ENCODE measurements at places on chromosomes 5 and 9.

DNA sequence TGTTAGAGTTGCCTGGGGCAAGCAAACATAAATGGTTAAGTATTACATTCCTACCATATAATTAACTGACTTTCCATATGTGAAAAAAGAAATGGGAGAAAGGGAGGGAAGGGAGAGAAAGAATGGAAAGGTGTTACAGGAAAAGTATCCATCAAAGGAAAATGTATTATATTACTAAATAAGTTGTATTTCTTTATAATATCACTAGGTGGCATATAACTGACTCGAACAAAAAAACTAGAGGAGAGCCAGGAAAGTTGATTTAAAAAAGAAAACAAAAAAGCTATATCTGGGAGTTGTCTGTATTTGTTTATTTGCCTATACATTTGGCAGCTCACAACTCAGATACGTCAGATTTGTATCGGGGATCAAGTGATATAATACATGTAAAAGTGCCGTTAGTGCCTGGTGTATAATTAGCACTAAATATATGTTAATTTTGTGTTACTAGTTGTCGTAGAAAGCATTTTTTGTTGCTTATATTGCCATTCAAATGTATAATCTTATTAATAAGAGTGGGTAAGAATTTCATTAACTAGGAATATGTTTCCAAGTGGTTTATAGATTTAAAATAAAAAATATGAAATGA, 59.6 kb upstream of the ADAMTS19 start:
- DNase-seq, result no peak

- no peak for DNase-seq
These were observed 11.9 kb downstream of the UNC5A start for GRCh38 chr5:176822041-176822792.

- no peak for DNase-seq
These were observed 25.4 kb downstream of the SREK1 start for GRCh38 chr5:66169534-66169933.

DNA sequence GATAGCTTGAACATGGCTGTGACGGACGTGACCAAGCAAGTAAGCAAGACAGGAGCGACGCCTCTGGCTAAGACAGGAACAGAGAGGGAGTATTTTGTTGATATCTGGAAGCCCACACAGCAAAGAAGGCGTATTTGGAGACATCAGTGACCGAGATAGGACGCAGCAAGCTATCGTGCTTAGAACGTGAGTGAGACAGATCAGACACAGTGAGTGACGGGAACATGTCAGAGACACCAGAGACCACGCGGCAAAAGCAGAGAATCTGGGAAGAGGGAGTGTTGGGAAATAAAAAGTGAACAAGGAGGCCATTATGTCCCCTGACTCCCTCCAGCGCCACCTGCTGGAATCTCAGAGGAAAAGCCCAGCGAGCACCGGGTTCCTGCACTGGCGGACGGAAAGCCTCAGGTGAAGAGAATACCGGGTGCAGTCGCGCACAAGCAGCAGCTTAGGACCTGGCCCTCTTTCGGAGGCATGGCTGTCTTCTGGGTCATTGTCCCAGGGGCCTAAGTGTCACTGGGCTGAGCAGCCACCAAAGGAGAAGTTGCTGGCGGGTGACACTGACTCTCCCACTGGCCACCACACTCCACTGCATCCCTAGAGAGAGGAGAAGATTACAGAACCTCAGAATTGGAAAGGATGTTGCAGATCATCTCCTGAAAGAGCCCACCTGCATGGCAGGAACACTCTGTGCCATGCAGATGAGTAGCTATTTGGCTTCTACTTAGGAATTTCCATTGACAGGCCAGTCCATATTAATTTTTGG, 99.1 kb downstream of the FBXO38 start:
- DNase-seq, result peak; percentile 36

DNA sequence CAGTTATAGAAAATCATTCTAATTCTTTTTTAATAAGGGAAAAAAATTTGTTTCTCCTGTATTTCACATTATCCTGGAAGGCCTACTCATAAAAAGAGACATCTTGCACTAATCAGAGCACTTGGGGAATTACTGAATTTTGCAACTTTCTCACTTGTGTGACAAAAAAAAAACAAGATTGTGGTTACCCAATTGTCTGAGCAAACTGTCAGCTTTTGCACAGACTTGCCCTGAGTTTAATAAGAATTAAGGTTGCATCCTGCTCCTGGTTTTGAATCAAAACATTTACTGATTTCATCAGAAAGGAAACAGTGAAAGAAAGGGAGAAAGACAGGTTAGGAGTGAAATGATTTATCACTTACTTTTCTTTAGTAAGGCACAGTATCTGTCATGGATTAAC, 10.6 kb upstream of the SH3RF2 start:
- no peak for DNase-seq

- DNase-seq, result peak; percentile 90
These were observed 5.2 kb upstream of the IRF1 start for GRCh38 chr5:132495667-132496190.

DNA sequence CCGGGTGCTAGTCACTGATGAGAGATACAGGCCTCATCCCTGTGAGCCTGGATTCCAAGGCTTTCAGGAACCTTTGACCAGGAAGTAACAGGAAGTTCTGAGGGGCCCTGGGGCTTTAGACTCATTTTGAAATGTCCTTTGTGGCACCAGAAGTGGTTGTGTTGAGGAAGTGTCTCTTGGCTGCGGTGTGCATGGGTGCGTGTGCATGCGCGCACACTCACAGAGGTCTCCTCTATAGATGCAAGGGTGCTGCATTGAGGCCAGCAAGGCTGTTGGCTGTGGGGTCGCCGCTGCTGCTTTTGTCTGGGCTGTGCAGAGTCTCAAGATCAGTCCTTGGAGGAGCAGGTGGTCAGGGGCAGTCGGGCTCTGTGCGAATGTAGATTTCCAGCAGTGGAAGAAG, 7.6 kb downstream of the RAB24 start:
- DNase-seq, result no peak

DNA sequence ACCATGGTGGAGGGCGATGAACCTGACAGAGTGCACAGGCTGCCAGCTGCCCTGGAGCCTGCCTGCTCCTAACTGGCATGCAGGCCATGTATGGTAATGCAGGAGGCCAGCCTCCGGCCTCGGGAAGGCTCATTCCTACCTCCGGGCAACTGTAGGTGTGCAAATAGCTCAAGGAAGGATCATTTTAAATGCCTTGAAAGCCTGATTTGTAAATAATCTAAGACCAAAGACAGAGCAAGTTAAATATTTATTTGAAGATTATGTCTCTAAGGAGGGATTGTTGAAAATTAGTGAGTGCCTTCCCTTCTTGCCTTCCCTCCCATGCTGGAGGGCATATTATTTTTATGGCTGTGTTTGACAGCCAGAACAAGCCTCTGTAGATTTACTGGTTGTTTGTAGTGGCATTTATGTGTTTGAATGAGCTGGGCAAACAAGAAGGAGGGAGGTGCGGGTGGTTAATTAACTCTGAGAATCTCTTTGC, 285.7 kb upstream of the TUT7 start:
- DNase-seq, result no peak

GRCh38 chr5:38878391-38879077, 32.7 kb downstream of the OSMR start:
- no peak for DNase-seq

GRCh38 chr5:138330813-138331448, 673 bp downstream of the CDC25C start:
- no peak for DNase-seq

- no peak for DNase-seq
These were observed 729 bp upstream of the TMEM38B start for GRCh38 chr9:105693435-105694189.

GRCh38 chr5:175374166-175374875, 69.7 kb downstream of the DRD1 start:
- DNase-seq, result no peak

DNA sequence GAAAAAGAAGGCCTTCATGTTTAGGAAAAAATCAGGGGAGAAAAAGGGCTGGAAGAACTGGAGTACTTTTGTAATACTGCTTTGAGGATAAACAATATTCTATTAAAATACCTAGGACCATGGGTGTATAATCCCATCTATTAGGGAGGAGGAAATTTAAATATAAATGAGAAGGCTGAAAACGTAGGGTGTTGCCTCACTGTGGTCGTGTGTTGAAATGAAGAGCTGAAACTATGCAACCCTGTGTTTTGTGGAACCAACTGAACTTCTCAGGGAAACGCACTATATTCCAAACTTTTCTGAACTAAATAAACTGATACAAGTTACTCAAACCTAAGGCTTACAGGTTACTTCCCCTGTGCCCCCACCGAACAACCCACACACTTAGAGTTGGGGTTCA, 4.5 kb upstream of the CNTLN start:
- DNase-seq, result no peak

DNA sequence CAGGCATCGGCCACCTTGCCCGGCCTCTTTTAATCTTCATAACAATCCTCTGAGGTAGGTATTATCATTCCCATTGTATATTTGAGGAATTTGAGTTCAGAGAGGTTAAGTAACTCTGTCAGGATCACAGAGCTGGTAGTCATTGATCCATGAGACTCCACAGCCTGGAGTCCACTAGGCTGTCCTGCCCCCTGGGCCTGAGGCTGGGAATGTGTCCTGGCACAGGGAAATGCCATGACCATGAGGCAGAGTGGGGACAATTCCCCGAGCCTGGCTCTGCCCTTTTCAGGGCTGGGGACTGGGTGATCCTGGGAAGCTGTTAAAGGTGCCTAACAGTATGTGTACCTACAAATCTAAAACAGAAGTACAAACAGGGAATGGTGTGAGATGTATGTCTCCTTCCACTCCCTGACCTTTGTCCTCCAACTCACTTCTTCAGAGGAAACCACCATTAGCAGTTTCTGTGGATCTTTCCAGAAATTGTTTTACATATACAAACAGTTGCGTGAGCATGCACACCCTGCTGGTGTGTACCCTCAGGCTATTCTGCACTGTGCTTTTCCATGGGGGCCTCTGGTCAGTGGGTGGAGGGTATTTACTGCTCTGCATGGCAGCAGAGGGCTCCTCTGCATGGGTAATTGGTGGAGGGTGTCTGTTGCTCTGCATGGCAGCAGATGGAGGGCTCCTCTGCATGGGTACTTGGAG, 53.8 kb downstream of the NDST1 start:
- DNase-seq, result no peak

- DNase-seq, result no peak
These were observed 75.2 kb upstream of the SSBP2 start for GRCh38 chr5:81826128-81826527.

DNA sequence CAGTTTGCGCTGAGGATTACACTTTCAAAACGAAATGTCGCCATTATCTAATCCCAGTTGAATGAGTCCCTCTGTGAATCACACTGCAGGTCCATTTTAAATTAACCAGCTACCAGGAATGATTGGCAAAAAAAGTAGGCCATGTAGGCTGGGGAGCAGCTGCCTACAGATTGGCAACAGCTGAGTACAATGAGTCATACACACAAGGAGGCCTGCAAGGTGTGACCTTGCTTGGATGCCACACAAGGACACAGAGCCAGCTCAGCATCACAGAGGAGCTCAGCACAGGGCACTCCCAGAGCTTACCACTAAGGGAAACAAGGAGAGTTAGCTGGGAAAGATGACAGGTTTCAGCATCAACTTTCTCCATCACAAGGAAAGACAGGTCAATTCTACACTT, 12.9 kb downstream of the HAVCR1 start:
- DNase-seq, result peak; percentile 37

DNA sequence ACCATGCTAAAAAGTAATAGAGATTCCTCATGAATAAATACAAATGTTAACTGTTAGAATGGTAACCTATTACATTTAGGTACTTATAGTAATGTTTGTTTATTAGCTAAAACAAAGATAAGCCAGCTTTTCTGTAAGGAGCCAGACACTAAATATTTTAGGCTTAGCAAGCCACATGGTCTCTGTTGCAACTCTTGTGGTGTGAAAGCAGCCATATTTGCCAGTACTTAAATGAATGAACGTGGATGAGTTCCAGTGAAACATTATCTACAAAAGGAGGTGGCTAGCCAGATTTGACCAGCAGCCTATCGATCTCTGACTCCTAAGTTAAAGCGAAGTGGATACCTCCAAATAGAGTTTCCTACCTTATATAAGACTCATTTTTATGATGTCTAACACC, 331.6 kb downstream of the CDH12 start:
- DNase-seq, result no peak

DNA sequence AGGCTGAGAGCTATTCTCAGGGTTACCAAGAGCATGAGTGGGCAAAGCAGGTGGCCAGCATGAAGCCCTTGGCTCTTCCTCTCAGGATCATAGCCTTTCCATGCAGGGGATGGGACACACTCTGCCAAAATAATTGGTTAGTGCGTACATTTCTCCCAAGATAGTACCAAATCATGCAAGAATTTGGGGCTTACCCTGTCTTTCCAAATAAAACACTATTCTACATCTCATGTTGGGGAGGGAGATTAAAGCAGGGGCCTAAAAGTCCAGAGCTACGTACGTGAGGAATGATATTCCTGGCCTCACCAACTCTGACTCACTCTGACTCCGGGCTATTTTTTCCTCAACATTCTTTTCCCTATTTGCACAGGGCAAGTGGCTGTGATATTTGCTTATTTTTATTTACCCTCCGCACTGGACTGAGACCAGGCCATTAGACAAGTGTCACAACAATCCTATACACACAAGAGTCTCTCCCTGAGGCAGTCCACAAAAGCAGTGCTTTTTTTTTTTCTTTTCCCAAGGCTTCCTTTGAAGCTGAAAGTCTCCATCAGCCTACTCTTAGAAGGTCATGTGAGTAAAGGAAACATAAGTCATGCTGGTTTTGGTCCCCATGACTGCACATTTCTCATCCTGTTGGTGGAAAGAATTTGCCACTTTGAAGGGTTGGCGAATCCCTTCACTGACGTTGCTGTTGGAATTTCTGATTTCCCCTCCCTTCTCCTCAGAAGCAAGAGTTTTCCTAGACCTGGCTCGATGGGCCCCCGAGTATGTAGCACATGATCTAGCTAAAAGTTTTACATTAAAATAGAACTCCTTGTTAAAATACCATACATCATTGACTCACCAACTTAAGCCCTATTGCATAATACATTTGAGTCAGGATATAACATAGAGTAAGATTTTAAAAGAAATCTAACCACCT, 40.0 kb downstream of the TMEM252 start:
- no peak for DNase-seq

GRCh38 chr9:35905912-35906679, at the start of gene HRCT1:
HRCT1 (plus strand) TSS chr9:35906202; CDS start chr9:35906288, 86 bp downstream.
- DNase-seq, result peak; percentile 95

DNA sequence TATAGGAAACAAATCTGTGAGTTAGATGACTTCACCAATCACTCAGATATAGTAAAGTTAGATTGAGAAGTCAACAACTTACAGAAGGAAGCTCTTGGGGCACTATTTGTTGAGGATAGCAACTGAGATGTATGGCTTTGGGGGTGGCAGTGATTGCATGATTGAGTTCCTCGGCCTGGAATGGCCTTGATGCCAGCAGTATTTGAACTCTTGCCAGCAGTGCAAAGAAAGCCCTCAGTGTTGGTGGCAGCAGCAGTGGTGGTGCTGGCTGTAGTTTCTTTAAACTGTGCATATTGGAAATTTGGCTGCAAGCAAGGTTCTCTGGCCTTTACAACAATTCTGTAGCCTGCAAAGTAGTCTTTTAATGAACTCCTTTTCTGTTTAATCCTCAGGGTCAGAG, 41.4 kb upstream of the PJA2 start:
- no peak for DNase-seq

DNA sequence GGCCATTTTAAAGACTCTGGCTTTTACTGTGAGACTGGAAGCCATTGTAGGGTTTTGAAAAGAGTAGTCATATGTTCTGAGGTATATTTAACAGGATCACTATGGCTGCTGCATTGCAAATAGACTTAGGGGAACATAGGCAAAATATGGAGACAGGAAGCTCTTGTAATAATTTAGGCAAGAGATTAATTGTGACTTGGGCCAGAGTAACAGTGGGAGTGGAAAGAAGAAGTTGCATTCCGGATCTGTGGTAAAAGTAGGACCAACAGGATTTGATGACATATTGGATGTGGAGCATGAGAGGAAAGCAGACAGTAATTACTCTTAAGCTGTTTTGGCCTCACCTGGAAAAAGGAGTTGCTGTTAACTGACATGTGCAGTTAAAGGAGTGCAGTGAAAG, 85.6 kb downstream of the SMIM15 start:
- DNase-seq, result no peak
